Renal cortical epithelial cell (primary cell): ENCODE measurements at places on chromosomes 4 and X.

DNA sequence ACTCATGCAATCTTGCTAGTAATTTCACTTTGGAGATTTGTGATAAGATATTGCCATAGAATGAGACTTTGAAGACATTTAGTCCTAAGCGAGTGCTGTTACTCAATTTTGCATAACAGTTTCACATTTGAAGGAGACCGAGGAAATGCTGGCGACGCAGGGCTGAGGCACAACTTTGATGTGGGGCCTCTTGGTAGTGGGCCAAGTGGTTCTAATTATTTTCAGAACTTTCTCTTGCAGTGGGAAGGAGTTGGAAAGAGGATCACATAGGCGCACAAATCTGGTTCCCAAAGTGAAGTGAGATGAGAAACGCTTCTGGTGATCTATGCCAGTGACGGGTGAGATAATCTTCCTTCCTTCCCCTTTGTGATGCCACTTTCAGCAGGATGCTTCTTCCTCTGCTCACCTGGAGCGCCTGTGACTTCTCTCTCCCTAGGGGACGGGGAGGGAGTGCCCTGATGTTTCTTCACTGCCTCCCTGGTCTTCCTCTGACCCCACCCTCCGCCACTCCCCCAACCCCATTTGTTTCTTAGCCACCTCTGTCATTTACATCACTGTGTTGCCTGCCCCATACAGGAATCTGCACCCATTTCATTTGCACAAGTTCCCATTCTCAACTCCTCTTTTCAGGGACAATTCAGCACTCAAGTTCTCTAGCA is 138.9 kb upstream of the MID1 start:
- DNase-seq, result no peak

DNA sequence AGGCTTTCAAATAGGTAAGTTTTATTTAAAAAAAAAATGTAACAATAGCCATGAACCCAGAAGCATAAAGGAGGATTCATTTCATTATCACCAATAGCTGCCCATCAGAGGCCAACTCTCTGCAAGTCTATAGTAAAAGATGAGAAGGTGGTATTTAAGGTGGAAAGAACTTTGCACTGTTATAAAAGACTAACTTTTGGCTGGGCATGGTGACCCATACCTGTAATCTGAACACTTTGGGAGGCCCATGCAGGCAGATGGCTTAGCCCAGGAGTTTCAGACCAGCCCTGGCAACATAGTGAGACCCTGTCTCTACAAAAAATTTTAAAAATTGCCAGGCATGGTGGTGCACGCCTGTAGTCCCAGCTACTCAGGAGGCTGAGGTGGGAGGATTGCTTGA is 43.3 kb downstream of the RPS3A start:
- DNase-seq, result no peak

- no peak for DNase-seq
These were observed 12.3 kb upstream of the NDP start for GRCh38 chrX:43985511-43985910.

GRCh38 chr4:141413366-141413765 is 192.7 kb downstream of the ZNF330 start:
- DNase-seq, result no peak

- DNase-seq, result peak; percentile 60
These were observed 154.4 kb upstream of the NOCT start for GRCh38 chr4:138861135-138861534.

- peak; percentile 53 for DNase-seq
These were observed 61.2 kb upstream of the HOPX start for GRCh38 chr4:56742080-56742871.

GRCh38 chrX:37608156-37608555 is 36.7 kb downstream of the LANCL3 start:
- DNase-seq, result no peak

DNA sequence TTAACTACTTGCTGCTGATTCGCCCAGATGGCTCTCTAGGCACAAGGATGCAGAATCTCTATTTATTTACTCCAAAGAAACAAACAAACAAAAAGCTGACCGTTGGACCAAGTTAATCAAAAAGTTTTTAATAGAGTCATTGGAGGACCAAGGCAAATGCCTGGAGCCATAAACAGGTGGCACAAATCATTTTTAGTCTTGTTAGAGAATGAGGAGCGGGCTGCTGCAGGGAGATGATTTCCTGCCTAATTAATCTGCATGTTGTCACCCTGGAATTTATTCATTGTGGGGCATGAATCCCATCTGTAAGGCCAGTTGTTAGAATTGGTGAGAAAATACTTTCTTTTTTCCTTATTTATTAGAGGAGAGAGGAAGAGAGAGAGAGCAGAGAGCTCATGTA is 147.4 kb upstream of the GATB start:
- DNase-seq, result no peak
